ENCODE measurements at places on chromosomes 13 and 19. TPM values are rescaled to one million over a fixed set of nuclear protein-coding genes. Genes with fewer than 3 reads are reported as not detected.

The TEX29 gene
- not detected for total RNA-seq

The IGFL2 gene
- total RNA-seq: not detected

The GPR183 gene
- 1.1 TPM for total RNA-seq

The ISYNA1 gene
- total RNA-seq: 14.1 TPM

The USHBP1 gene
- 2.1 TPM for total RNA-seq

- no peak overlapping the region for H3K4me3 ChIP-seq
- H3K27ac ChIP-seq: no peak overlapping the region
- no peaks in the 10 kb centered on the region for H3K4me1 ChIP-seq
- H3K27me3 ChIP-seq: no peaks in the 10 kb centered on the region
- DNase-seq: no peak
These were observed 17.9 kb upstream of the RFC3 start for GRCh38 chr13:33799950-33800592.

GRCh38 chr13:110309661-110310524 is 2.8 kb downstream of the COL4A2 start:
- H3K4me3 ChIP-seq: peak overlapping the region; percentile 47
- no peaks in the 10 kb centered on the region for H3K36me3 ChIP-seq
- H3K4me1 ChIP-seq: no peaks in the 10 kb centered on the region
- no peaks in the 10 kb centered on the region for H3K27me3 ChIP-seq
- H3K27ac ChIP-seq: peak overlapping the region; percentile 65

DNA sequence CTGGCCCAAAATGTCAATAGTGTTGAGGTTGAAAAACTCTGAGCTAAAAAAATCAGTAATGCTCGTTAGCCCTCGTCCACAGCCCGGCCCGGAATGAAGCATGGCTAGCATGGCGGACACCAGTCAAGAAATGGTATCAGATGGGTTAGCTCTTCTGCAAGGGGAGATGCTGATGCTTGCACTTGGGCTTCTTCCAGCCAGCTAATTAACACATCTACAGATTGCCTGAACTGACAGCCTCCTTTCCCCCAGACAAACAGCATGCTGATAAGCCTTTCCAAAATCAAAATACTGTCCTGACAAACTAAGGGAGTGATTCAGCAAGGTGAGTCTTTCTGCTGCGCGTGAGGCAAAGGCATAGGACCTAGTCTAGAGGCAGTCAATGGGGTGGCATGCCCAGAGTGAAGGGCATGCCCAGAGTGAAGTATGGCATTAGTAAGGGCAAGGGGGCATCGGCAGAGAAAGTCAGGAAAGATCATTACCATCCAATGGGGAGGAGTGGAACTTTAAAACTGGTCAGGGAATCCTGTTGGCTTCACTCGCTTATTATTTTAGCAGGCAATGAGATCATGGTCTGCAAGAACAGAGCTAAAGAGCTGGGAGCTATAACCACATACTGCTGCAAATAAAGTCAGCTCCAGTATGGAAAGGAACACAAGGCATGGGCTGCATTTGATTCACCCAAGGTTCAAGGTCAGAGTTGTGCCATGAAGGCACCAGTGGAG is 30.2 kb upstream of the UBE2L5 start:
- no peaks in the 10 kb centered on the region for H3K36me3 ChIP-seq
- no peaks in the 10 kb centered on the region for H3K27me3 ChIP-seq
- H3K4me1 ChIP-seq: no peaks in the 10 kb centered on the region
- H3K27ac ChIP-seq: no peak overlapping the region
- DNase-seq: no peak

DNA sequence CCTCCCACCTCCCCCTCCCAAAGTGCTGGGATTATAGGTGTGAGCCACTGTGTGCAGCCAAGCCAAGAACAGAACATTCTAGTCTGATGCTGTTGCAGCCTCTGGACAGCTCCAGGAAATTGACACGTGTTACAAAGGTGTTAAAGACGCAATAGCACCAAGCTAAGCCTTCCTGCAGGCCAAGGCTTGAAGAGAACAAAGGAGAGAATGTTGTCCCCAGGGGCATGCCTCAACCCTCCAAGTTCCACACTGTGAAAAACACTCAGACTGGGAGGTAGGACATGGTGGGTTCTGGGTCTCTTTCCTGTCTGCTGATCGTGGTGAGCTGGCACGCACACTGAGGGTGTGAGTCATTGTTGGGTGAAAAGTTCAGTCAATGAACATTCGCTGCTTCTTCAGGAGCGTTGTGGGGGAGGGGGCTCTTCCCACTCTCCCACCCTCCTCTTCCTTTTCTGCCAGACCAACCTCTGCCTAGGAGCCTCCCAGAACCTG is 5.3 kb upstream of the PTPRS start:
- no peaks in the 10 kb centered on the region for H3K27me3 ChIP-seq
- no peak overlapping the region for H3K27ac ChIP-seq
- DNase-seq: no peak
- no peaks in the 10 kb centered on the region for H3K36me3 ChIP-seq
- no peaks in the 10 kb centered on the region for H3K4me1 ChIP-seq
